ENCODE measurements at places on chromosomes 7 and 10.
A peak's percentile ranks its signal among the peaks of the same experiment; 100 is the strongest.

DNA sequence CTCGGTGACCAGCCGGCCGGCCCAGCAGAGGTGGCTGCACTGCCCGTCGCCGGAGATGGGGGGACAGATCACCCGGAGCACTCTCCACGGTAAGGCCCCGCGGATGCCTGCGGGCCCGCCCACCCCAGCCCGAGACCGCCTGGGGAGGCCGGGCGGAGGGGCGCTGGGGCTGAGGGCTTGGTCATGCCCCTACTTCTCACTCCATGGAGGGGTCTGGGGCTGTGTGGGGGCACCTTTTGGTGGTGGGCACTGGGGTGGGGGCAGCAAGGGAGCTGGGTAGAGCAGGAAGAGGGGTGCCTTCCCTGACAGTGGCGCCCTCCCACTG is 61.8 kb downstream of the NEURL1 start:
- no peak for DNase-seq

DNA sequence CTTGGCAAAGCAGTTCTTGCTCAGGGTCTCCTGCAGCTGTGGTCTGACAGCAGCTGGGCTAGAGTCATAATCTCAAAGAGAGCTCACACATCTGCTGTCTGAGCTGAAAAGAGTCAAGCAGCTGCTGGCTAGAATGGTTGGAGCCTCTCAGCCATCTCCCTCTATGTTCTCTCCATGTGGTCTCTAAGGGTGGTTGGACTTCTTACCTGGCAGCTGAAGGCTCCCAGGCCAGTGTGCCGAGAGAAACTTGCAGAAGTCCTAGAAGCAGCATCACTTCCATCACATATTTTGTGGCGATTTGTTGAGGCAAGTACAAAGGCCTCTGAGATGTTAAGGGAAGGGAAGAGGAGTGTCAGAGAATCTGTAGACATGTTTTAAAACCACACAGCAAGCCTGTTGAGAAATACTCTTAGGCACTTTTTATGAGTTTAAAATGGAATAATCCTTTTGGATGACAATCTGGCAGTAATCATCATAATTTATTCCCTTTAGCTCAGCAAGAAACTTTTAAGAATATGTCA is 93.2 kb downstream of the REEP3 start:
- no peak for DNase-seq

DNA sequence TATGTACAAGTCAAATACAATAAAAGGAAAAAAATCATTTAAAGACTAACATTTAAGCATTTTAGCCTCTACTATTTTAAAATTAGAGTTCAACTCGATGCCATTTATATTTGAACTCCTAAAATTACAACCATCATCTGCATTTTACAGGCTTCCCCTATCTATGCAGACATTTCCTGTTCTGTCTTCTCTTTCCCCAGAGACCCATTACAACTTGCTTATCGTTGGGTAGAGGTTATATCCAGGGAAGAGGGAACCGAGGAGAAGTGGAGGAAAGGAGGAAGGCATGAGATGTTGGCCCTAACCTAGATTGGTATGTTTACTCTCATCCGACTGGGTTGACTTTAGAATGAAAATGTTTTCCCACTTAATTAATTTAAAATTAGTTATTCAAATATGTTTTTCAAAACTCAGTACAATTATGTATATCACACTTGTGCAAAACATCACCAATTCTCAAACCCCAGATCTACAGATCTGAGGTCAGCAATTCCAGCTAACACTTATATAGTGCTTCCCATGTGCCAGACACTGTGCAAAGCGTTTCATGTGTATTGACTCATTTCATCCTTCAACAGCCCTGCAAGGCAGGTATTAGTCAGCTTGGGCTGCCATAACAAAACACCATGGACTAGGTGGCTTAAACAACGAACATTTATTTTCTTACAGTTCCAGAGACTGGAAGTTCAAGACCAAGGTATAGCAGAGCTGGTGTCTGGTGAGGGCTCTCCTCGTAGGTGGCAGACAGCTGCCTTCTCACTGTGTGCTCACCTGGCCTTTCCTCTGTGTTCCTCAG is 27.3 kb upstream of the HERPUD2 start:
- DNase-seq = no peak

GRCh38 chr7:55436457-55436856 is 71.3 kb downstream of the LANCL2 start:
- DNase-seq = no peak

DNA sequence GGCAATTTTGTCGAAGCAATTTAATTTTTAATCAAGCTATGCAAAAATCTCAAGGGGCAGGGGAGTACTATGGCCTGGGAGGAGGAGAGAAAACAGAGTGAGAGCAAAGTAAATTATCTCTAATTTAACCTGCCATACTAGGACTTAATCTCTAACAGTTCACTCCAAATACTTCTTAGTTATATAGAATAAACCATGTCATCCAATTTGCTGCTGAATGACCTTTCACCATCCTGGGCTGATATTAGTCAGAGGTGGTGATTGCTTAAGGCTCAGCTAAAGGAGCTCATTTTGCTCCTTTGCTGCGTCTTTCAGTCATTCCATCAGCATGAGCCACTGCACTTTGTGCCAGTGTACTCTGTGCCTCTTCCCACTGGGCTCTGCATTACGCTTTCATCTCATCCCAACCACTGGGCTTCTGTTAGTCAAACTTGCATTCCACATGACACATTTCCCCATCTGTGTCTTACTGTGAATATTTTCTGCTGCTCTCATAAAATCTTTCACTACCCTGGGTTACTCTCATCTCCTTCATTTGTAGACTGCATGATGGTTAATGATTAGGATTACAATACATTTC is 84.3 kb downstream of the CD36 start:
- DNase-seq = no peak

- no peak for DNase-seq
These were observed 1.7 kb upstream of the SUMF2 start for GRCh38 chr7:56062382-56062781.

DNA sequence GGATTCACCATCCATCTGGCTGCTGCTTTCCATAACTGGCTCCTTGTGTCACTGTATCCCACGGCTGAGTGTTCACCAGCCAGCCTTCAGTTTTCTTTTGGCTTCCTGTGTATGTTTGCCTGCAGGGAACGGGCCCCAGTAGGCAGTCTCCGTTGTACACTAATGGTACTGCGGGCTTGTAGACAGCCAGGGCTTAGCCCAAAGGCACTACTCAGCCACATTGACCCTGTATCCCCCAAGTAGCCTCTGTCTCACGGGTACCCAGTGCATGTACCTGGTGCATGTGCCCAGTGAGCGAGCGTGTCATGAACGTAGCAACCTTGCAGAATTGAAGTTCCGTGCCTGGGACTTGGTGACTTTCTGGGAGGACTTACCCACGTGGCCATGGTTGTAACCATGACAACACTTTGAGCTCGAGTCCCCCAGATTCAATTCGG is 6.1 kb downstream of the PFKFB3 start:
- DNase-seq = no peak

DNA sequence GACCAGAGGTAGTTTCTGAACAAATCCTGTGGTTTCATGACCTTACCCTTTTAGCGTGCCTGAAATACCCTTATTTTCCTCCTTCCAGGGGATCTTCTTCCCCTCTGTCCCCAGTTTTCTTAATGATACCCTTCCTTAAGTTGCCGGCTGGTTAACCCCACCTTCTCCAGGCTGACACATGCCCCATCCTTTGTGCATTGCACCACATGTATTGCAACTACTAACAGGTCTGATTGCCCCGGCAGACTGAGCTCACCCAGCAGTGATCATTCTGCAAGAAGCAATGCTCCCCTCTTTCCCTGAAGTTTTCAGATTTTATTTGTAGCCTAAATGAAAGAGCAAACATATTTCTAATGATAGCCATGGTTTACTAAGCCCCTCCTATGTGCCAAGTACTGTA is 108.2 kb downstream of the HIP1 start:
- DNase-seq = no peak

GRCh38 chr10:124271676-124272075 is 147.0 kb downstream of the OAT start:
- DNase-seq = no peak

DNA sequence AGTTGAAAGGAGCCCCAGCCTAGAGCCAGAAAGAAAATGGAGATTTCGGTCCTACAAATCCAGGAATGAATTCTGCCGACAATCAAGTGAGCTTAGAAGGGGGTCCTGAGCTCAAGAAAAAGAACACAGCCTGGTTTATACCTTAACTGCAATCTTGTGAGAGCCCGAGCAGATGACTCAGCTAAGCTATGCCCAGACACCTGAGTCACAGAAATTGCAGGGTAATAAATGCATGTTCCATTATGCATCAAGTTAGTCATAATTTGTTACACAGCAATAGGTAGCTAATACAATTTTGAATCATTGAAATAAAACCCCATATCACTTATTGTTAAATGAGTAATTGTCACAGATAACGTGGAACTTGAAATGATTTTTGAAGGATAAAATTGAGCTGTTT is 111.8 kb upstream of the FOXP2 start:
- no peak for DNase-seq

DNA sequence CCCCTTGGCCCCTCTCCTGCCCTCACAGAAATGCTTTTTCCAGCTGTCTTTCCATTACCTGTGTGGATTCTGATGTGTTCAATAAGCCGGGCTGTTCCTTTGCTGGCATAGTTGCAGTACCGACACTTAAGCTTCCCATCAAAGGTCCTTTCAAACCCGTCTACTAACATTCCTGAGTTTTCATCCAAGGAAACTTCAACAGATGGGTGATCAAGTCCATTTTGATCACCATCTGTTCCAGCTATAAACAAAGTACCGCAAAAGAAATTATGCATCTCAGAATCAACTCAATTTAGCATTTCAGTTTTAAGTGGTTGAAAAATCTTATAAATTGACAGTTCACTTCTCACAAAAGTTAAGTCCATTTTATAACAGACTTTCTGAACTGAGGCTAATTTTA is 12.7 kb downstream of the IKZF5 start:
- DNase-seq = no peak

- no peak for DNase-seq
These were observed 1.4 kb downstream of the CAV1 start for GRCh38 chr7:116525913-116526861.

- no peak for DNase-seq
These were observed 464 bp downstream of the DENND2A start for GRCh38 chr7:140640060-140640637.

DNA sequence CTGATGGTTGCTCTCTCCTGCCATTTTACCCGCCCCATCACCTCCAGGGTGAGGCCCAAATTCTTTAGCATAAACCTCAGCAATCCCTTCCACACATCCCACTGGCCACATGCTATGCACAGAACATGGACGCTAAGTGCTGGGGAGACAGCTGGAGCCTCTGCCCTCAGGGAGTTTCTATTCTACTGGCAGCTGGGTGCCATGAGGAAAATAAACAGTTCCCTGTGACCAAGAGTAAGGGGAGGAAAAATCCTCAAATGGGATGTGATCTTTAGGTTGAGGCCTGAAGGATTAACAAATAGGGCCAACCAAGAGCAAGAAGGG is 1.2 kb downstream of the PARP12 start:
- DNase-seq = no peak

DNA sequence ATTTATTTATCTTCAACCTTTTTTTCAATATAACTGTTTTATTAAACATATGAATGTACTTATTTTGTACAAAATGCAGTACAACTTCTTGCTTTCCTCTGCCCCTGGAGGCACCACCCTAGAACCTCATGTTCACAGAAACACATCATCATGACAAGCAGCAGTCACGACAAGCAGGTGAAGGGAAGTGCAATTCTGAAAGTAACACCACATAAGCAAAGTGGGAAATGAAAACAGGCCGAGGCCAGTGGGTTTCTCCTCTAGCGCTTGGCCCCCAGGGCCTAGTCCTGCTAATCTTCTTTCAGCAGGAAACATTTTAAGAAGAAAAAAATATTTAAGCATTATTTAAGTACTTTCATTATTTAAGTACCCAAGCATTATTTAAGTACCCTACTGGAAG is 598.1 kb downstream of the SH2D4B start:
- no peak for DNase-seq

DNA sequence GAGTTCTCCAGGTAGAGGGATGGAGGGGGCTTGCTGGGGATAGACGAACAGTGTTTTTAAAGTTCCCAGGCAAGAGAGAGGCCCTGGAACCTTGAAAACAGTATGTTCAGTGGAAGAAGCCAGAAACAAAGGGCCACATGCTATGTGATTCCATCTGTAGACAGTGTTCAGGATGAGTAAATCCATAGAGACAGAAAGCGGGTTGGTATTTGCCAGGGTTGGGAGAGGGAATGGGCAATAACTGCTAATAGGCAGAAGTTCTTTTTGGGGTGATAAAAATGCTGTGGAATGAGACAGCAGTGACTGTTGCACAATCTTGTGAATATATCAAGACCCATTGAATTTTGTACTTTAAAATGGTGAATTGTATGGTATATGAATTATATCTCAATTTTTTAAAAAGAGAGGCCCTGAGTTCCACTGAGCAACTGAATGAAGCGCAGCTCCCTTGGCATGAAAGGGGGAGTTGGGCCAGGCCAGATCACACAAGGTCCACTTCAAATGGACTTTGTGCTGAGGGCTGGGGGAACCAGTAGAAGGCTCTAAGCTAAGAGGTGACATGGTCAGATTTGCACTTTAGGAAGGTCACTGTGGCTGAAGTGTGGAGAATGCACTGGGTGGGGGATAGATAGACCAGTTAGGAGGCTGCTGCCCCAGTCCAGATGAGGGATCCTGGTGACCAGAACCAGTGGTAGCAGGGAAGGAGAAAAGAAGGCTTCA is 34.0 kb downstream of the LEP start:
- no peak for DNase-seq

- no peak for DNase-seq
These were observed 170.1 kb upstream of the INHBA start for GRCh38 chr7:41872966-41873365.

DNA sequence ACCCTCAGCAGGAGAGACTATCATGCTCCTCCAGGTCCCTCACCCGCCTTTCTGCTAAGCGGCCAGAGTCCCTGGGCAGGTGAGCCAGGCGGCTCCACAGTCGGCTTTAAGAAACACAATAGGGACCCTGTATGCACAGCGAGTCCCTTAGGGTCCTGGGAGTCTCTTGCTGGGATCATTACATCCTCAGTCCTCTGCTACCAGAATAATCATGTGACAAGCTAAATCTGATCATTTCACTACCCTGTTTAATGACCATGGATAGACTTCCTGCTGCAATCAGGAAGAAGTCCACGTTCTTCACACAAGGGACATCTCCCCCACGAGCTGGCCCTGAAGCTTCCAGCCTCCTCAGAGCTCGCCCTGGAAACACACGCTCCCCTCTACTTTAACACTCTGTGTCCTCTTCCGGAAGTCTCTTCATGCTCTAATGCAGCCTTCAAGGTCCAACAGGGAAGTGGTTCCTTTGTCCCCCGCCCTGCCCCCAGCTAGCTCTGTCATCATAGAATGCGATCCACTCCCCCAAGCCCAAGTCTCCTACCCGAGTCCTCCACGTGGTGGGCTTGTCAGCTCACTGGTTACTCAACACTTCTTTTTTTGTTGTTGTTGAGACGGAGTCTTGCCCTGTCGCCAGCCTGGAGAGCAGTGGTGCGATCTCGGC is 101.5 kb downstream of the RNF216 start:
- DNase-seq = peak; percentile 81

- no peak for DNase-seq
These were observed 1.8 kb upstream of the RADIL start for GRCh38 chr7:4885317-4885807.

GRCh38 chr7:73770002-73770859 is at the start of gene CLDN3:
TSS of gene CLDN3 (minus strand) at chr7:73770270. CDS start at chr7:73770049, 221 bp downstream.
- DNase-seq = no peak

Data from pons (tissue), 1 donor.